ENCODE measurements at places on chromosomes 12 and 14.

DNA sequence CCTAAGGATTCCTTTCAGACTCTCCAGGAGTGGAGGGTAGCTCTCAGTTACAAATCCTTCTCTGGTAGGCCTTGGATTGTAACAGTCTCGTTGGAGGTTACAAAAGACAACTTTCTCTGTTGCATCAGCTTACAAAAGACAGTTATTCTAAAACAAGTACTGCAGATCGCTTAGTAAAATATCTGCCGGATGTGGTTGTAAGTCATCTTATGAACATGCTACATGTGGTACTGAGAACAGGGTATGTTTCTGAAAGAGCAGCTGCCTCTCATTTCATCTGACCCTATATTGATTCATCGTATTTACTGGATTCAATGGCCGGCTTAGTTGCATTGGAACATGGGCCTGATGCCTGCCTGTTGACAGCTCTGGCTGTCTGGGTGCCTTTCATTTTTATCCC lies 157.4 kb downstream of the PTCSC3 start:
- no peaks in the 10 kb centered on the region for H3K36me3 ChIP-seq
- DNase-seq = no peak
- H3K27me3 ChIP-seq = no peaks in the 10 kb centered on the region
- no peaks in the 10 kb centered on the region for H3K4me1 ChIP-seq
- H3K4me3 ChIP-seq = no peak overlapping the region

- H3K27ac ChIP-seq = no peak overlapping the region
- no peaks in the 10 kb centered on the region for H3K36me3 ChIP-seq
- no peaks in the 10 kb centered on the region for H3K27me3 ChIP-seq
- DNase-seq = no peak
- no peak overlapping the region for H3K4me3 ChIP-seq
Observed at GRCh38 chr12:127717278-127717677, 549.7 kb upstream of the TMEM132C start.

DNA sequence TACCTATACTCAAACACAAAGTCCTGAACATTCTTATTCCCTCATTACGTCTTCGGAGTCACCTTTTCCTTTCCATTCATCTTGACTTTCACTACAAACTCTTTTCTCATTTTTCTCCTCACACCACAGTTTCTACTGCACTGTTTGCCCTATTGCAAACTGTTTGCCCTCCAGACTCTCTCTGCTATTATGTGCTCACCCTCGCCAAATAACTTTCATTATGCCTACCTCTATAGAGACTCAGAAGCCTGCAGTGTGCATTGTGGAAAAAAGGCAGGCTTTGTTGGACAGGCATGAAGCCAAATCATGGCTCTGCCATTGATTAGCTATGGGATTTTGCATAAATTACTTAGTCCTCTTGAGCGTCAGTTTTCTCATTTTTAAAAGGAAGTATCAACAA lies 246.6 kb upstream of the CCDC196 start:
- no peak overlapping the region for H3K27ac ChIP-seq
- no peak overlapping the region for H3K4me3 ChIP-seq
- H3K4me1 ChIP-seq = no peaks in the 10 kb centered on the region

- no peak overlapping the region for H3K27ac ChIP-seq
- no peaks in the 10 kb centered on the region for H3K4me1 ChIP-seq
- no peaks in the 10 kb centered on the region for H3K36me3 ChIP-seq
Observed at GRCh38 chr14:92173668-92174067, 51.9 kb downstream of the CPSF2 start.

- no peak overlapping the region for H3K4me3 ChIP-seq
- H3K27ac ChIP-seq = no peak overlapping the region
- no peaks in the 10 kb centered on the region for H3K36me3 ChIP-seq
- no peak for DNase-seq
Observed at GRCh38 chr14:76595266-76595665, 166.0 kb upstream of the VASH1 start.

DNA sequence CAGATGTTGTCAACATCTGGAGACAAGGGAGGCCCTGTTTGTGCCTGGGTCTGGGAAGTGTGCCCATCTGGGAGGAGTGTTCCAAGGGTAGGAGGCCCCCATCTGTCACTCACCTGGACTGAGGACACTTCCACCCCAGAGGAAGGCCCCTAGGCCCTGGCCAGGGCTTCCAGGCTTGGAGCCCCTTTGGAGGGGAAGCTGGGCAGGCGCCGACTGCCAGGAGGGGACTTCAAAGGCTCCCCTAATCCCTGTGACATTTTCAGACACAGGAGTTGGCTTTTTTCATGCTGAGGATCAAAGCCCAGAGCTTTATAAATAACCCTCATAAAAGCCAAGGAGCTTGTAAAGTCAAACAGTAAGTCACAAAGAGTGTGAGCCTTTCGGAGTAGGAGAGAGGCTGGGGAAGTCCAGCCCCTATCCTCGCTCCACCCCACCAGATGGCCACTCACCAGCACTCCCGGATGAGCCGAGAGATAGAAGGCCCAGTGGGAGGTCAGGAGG lies 17.6 kb upstream of the FAM222A start:
- H3K36me3 ChIP-seq = no peaks in the 10 kb centered on the region
- no peak overlapping the region for H3K4me3 ChIP-seq
- H3K27me3 ChIP-seq = no peaks in the 10 kb centered on the region
- DNase-seq = no peak

DNA sequence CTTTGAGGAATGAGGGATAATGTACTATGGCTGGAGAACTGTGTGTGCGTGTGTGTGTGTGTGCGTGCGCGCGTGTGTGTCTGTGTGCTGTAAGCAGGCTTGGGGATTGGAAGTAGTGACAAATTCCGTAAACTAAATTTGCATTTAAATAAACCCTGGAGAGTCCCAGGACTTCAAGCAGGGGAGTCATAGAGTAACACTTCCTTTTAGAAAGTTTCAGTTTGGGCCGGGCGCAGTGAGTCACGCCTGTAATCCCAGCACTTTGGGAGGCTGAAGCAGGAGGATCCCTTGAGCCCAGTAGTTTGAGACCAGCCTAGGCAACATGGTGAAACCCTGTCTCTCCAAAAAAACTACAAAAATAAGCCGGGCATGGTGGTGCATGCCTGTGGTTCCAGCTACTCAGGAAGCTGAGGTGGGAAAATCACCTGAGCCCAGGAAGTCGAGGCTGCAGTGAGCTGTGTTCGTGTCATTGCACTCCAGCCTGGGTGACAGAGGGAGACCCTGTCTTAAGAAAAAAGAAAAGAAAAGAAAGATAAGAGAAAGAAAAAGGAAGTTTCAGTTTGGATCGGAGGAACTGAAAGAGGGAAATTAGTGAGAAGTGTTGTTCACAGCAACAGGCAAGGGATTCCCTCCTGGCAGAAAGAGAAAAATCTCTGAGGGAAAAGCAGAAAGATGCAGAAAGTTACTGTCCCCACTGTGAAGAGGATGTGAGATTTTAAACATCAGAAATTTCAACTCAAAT lies 222.7 kb upstream of the SOX5 start:
- H3K27me3 ChIP-seq = no peaks in the 10 kb centered on the region
- no peak overlapping the region for H3K4me3 ChIP-seq
- H3K4me1 ChIP-seq = no peaks in the 10 kb centered on the region

DNA sequence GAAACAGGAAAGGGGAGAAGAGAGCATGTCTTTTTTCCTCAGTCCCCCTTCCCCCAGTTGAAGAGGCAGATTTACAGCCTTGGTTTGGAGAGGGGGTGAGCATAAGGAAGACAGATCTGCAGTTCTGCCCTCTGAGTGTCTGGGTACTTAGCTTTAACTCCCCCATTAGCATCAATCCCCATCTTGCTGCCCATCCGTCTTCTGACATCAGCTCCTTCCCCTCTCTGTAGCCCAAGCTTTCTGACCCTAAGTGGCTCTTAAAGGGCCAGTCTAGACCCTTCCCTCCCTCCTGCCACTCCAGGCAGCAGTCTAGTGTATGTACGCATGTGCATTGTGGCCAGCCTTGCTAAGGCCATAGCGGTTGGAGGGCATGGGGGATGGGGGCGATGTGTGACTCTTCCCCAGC lies 7.3 kb downstream of the GPR84 start:
- H3K36me3 ChIP-seq = no peaks in the 10 kb centered on the region
- H3K4me1 ChIP-seq = peaks cover 29% of the 10 kb centered on the region
- DNase-seq = peak; percentile 60
- H3K27me3 ChIP-seq = no peaks in the 10 kb centered on the region
- H3K4me3 ChIP-seq = no peak overlapping the region
- peak overlapping the region; percentile 93 for H3K27ac ChIP-seq

DNA sequence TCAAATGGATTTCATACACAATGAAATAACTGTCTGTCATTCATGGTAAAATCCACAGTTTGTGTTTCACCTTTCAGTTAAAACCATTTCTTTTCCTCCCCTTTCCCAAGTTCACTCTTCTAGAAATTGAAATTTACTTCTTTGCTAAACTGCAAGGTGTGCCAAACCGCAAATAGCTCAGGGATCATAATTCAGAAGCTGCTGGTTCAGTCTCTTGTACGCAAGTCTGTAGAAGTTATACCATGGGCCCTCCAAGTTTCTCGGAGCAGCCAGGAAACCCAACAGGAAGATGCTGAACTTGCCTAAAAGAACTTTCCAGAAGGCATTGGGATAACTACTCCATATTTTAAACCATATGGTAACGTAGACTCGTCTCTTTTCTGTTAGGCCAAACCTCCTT lies 268.9 kb downstream of the FLRT2 start:
- H3K27ac ChIP-seq = no peak overlapping the region
- no peaks in the 10 kb centered on the region for H3K27me3 ChIP-seq
- H3K4me3 ChIP-seq = no peak overlapping the region
- no peaks in the 10 kb centered on the region for H3K36me3 ChIP-seq
- DNase-seq = no peak
- peaks cover 2% of the 10 kb centered on the region for H3K4me1 ChIP-seq

DNA sequence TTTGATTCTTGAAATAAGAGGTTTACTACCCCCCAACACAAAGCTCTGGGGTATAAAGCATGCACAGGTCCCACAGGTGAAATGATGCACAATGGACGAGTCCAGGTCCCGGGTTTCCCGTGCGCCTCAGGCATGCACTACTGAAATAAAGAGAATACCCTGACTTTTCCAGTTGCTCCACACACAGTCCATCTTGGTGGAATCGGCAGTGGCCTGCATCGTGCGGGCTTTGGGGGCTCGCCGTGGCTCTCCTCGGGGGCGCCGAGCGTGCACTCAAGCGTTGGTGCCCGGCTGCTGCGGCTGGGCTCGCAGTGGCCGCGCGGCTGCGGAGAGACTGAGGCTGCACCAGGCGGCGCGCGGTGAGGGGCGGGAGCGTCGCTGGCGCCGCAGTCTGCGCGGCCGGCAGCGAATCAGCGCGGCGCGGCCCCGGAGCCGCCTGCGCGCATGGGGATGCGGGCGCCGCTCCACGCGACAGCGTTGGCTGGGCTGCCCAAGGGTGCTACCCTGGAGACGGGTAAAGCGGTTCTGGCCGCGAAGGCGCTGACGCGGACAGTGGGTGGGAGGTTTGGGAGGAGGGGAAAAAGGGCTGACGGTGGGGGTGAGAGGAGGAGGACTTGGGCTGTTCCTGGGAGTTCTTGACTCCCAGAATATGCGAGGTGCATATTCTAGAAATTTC lies 53.8 kb upstream of the CCDC175 start:
- H3K36me3 ChIP-seq = no peaks in the 10 kb centered on the region
- peak; percentile 34 for DNase-seq

GRCh38 chr14:69004731-69005431 lies 25.8 kb upstream of the ACTN1 start:
- no peak overlapping the region for H3K27ac ChIP-seq
- H3K4me1 ChIP-seq = peaks cover 7% of the 10 kb centered on the region
- H3K4me3 ChIP-seq = no peak overlapping the region
- no peaks in the 10 kb centered on the region for H3K27me3 ChIP-seq
- DNase-seq = peak; percentile 66
- H3K36me3 ChIP-seq = no peaks in the 10 kb centered on the region

GRCh38 chr12:12010277-12011039 lies 60.3 kb upstream of the BCL2L14 start:
- peaks cover 6% of the 10 kb centered on the region for H3K4me1 ChIP-seq
- no peak for DNase-seq
- no peaks in the 10 kb centered on the region for H3K27me3 ChIP-seq
- no peak overlapping the region for H3K27ac ChIP-seq
- H3K4me3 ChIP-seq = no peak overlapping the region

DNA sequence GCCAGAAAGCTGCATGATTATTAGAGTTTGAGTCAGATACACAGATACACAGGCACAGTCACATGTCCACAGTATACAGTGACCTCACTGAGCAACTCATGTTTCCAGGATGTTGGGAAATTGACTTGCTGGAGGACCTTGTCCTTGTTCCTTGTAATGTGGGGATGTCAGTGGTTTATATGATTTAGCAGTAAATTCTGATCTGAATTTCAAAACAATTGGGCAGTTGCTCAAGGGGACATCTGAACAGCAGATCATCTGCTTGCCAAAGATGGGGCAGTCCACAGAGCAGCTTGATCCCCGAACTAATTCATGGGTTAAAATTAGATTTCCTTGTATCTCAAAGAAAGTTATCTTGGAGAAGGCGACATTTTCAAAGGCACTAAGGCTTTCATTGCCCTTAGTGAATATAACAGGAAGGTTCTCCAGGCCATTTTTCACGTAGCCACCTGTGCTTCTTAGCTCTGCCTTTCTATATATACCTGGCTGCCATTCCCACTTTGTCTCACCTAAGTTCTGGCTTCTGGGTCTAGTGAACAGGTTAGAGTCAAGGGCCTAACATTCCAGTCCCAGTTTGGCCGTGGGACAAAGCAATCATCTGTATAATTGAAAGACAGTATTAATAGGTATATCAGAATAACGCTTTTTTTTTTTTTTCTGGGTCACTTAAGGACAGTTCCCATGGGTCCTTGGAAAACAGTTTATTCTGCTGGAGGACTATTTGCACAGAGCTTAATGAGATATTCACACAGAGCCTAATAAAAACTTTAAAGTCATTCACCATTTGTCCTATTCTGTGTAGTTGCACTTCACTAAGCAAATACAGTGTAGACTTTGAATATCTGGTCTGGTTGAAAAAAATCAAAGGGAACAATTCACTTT lies 64.9 kb upstream of the STRN3 start:
- H3K27ac ChIP-seq = no peak overlapping the region
- no peak overlapping the region for H3K4me3 ChIP-seq
- H3K4me1 ChIP-seq = no peaks in the 10 kb centered on the region
- no peaks in the 10 kb centered on the region for H3K36me3 ChIP-seq
- no peak for DNase-seq

DNA sequence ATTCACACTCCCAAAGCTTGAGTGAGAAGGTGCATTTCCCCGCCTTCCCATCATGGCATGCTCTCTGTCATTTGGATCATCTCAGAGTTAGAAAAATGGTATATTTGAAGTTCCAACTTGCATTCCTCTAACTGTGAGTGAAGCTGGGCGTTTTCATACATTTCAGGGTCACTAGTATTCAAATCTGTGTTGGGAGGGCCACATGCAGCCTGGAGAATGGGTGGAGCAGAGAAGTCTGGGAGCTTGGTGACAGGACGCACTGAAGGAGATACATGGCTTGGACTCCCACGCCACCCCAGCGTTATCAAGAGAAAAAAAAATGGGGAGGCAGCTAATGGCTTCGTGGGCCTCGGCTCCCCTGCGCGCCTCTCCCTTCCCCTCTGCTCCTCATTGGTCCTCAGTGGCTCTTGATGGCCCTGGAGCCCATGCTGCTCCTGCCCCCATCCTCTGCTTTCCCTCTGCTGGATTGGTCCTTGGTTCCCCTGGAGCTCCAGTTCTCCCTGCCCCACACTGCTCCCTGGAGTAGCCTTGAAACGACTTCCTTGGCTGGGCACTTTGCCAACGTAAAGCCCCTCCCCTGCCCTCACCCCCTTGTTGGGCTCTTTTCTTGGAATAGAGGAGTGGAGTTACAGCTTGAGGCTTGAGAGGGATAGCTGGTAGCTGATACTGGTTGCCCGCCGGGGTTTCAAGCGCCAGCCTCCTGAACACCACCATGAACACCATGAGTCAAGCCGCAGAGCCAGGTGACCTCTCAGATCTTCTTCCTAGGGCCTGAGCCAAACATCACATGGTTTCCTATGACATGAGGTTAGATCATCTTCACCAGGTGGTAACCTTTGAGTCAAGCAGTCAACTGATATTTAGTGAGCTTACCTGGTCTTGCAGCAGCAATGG lies 139.6 kb downstream of the PRKCH start:
- peak; percentile 48 for DNase-seq
- H3K27ac ChIP-seq = no peak overlapping the region
- H3K4me1 ChIP-seq = no peaks in the 10 kb centered on the region
- no peak overlapping the region for H3K4me3 ChIP-seq
- no peaks in the 10 kb centered on the region for H3K27me3 ChIP-seq

Data from mesendoderm (in vitro differentiated cells).